C1 segment of cervical spinal cord (tissue), 14 donors: ENCODE measurements at places on chromosomes 2 and 18.

GRCh38 chr18:27377251-27377650, 192.1 kb upstream of the CHST9 start:
- DNase-seq: no peak

DNA sequence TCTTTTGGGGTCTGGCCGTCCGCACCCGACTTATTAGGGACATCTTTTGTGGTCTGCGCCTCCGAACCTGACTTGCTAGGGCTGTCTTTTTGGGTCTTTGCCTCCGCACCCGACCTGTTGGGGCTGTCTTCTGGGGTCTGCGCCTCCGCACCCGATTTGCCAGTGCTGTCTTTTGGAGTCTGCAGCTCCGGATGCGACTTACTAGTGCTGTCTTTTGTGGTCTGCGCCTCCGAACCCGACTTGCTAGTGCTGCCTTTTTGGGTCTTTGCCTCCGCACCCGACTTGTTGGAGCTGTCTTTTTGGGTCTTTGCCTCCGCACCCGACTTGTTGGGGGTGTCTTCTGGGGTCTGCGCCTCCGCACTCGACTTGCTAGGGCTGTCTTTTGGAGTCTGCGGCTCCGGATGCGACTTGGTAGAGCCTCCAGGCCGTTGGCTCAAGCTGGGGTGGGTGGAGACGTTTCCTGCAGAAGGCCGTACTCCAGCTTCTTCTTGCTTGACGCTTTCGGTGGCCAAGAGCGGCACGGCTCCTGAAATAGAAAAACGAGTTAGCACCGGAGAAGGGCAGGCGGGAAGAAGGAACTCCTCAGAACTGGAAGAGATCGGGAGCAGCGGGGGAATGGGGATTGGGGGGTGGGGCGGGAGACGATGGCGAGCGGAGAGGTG, 498 bp downstream of the TGOLN2 start:
- DNase-seq: peak; percentile 76

DNA sequence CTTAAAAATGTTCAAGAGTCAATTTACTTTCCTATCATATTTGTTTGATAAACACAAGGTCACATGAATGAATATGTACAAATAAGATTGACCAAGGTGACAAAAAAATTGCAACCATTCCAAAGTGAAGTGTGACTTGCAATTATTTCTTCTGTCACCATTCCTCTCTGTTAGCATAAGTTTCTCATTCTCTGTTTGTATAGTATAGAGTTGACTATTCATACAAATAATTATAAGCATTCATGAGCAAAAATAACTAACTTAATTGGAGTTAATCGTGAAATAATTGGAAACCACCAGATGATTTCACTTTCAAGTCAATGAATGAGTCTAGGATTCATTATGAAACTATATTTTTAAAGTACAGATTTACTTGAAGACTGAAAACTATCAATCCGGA, 42.1 kb downstream of the PGAP1 start:
- no peak for DNase-seq

GRCh38 chr2:144730711-144731110, 210.8 kb upstream of the ZEB2 start:
- no peak for DNase-seq

- no peak for DNase-seq
Observed at GRCh38 chr2:158189526-158189925, 87.8 kb downstream of the UPP2 start.

DNA sequence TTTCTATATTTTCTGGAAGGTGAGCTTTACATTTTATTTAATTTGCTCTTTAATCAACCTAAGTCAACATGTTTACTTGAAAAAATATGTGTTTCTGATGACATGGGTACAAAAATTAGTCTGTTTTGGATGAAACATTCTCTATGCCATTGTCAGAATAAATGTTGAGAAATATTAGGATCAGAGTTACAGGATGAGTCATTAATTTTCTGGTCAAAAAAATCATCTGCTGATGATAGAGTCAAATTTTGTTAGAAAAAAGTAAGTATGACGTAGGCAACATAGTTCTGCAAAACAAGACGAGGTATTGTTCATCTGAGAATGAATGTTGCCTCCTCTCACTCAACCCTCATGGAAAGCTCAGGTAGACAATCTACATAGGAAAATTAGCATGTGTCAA, 107.6 kb upstream of the CAVIN2 start:
- DNase-seq: no peak

DNA sequence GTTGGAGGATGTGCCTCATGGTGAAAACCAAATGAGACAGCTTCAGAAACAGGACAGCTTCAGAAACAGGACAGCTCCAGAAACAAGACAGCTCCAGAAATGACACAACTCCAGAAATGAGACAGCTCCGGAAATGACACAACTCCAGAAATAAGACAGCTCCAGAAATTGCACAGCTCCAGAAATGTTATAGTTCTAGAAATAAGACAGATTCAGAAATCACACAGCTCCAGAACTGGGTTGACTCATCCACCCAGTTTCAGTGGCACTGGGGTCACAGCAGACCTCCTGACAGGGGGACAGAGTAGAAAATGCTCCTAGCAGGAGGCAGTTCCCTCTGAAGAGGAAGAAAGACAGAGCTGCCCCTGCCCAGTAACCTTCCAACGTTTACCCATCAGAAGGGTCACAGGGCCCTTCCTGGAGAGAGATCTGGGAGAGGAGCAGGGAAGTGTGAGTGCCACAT, 26.9 kb upstream of the COL6A3 start:
- no peak for DNase-seq

DNA sequence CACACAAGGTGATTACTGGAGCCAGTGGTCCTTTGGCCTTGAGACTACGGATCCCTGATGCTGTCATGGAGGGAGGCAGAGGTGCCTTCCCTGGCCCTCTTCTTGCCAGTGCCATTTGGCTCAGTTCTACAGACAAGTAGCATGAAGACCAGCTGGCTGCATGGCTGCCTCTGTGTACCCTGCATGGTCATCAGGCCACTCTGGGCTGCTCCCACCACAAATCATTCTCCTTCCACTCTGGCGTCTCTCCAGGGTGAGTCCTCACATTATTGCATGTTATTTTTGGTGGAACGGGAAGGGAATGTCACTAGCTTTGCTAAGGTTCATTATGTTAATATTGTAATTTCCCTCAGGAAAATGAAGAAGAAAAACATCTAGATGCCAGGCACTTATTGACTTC, 229.8 kb downstream of the VAPA start:
- DNase-seq: no peak

DNA sequence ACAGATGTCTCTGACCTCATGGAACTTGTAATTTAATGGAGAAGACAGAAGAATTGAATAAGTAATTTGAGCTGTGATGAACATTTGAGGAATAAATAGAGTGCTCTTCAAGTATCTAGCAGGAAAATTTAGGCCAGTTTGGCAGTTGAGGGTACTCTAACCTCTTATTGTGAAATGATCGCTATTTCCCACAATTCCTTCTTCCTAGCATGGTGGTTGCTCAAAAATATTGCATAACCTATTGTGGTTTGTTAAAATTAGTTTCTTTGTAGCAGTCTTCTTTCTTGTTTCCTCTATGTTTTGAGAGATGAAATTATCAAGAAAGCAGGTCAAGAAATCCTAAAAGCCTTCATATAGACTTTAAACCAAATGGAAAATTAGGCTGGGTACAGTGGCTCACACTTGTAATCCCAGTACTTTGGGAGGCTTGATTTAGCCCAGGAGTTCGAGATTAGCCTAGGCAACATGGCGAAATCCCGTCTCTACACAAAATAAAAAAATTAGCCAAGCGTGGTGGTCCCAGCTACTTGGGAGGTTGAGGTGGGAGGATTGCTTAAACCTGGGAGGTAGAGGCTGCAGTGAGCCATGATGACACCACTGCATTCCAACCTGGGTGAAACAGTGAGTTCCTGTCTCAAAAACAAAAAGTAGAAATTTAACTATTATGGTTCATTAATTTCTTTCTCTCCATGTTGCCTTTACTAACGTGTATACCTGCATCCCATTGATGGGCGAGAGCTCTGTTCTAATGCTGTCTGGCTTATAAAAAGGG, 58.7 kb downstream of the RBKS start:
- no peak for DNase-seq

- DNase-seq: no peak
Observed at GRCh38 chr18:76920974-76921373, 98.6 kb downstream of the ZNF236 start.

DNA sequence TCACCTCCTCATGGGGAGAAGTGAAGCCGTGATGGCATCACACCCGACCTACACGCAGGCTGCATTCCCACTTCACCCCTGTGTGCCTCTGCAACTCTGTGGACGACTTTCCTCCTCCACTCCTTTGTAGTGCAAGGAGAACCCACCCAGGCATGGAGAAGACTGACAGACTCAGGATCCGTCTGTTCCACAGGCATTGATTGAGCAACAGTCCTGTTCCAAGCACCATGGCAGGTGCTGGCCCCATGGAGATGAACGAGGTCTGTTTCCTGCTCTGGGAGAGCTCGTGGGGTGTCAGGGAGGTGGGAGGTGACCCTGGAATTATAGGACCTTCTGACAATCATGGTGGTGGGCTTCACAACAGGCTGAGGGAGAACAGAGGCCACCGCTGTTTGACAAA, 284.7 kb upstream of the HDAC4 start:
- DNase-seq: no peak

GRCh38 chr2:28333606-28334526, 58.8 kb upstream of the FOSL2 start:
- no peak for DNase-seq

GRCh38 chr2:45721150-45721549, 69.7 kb downstream of the PRKCE start:
- no peak for DNase-seq

GRCh38 chr18:42641996-42642395, 473.5 kb downstream of the RIT2 start:
- no peak for DNase-seq

- DNase-seq: no peak
Observed at GRCh38 chr18:8834881-8835280, 129.5 kb downstream of the MTCL1 start.

DNA sequence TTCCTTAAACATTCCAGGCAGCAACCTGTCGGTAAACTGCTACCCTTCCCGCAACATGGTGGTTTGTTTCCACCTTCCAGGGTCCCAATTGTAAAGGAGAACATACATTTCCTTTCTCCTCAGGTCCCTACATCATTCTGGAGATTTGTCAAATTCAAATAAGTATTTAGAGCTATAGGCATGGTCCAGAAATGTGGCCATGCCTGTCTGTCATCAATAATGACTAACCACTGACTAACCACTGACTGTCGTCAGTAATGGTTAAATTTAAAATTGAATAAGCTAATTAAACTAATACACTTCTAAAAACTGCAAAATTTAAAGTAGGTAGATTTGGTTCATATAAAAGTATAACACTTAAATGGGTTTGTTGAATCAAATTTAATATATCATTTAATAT, 984.0 kb upstream of the SLC39A10 start:
- DNase-seq: no peak

- DNase-seq: no peak
Observed at GRCh38 chr2:151049746-151050145, 211.9 kb downstream of the RBM43 start.

DNA sequence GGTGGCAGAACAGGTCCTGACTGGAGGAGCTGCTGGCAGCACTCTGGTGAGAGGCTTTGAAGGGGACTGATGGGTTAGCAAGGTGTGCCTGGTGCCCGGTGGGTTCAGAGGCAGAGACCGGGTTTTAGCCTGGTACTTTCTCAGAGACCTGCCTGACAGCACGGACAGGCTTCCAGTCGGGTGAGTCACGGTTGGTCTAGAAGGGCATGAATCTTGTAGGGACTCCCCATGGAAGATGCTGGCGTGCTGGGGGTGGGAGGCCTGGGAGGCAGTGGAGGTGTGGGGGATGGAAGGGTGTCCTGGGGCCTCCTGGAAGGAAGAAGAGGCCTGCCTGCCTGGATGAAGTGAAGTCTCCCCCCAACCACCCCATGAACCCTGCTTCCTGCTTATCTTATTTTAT, 52.6 kb downstream of the ACKR3 start:
- DNase-seq: no peak

- DNase-seq: no peak
Observed at GRCh38 chr2:7961550-7961949, 720.3 kb upstream of the ID2 start.

DNA sequence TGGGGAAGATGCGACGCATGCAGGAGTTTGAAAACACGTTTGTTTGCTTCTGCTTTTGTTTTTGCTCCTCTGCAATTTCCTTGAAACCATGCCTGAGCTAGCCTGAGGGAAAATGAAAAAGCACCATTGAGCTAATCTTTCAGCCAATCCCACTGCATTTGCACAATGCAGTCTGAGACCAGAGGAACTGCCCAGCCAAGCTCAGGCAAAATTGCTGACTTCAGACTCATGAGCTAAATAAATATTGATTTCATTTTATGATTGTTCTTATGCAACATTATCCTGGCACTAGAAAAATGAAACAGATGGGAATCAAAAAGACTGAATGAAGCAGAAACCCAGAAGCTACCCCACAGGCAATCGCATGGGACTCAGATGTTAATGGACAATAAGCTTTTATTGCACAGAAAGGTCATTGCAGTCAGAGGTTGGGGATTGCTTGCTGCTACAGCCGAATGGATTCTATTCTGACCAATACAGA, 37.0 kb downstream of the TPRKB start:
- DNase-seq: no peak

DNA sequence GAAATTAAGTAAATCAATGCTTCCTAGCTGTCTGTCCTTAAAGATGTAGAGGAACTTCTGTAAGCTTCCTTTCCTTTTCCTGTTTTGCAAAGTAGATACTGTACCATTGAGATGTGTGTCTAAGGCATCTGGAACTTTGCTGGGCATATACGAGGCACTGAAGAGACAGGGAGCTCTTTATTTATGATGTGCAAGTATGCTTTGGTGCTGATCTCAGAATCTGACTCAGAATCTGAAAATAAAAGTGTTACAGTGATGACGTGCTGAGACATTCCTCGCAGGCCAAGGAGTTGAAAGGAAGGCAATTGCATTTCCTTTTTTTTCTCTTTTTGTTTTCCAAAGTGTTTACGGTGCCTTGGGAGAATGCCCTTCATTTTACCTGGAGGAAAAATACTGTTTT, 230.9 kb upstream of the RGPD4 start:
- DNase-seq: no peak

GRCh38 chr2:128287780-128288735, 30.6 kb downstream of the HS6ST1 start:
- peak; percentile 12 for DNase-seq

DNA sequence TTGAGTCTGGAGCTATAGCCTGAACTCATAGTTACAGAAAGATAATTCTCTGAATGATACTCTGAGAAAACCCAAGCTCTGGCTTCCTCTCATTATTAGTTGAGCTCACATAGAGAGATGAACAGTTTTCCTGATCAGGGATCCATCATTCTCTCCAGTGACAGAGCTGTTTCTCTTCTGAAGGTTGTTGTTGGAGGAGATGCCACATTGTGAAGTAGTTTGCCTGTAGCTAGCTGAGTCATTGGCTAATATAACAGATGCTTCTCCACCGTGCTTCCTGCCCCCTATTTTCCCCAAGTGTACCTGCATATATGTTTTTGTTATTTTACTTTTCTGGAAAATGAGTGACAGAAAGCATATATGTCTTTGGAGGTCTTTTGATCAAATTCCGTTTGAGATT, 64.6 kb downstream of the OSBPL6 start:
- no peak for DNase-seq

DNA sequence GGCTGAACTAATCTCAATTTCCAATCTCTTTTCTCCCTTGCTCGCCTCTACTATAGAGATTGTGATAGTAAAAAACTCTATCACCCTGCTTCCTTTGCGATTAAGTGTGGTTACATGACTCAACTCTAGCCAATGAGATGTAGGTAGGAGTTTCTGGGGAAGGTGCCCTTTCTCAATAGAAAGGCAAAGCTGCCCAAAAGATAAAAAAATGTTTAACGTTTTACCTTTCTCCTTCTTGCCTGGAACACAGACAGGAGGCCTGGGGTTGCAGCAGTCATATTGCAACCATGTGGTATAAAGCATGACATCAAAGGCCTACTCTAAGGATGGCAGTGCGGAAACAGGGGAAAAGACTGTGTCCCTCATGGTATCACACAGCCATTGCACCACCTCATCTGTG, 31.5 kb downstream of the TMEM37 start:
- DNase-seq: no peak
